ENCODE measurements at places on chromosomes 6 and 20.
A peak's percentile ranks its signal among the peaks of the same experiment; 100 is the strongest.

DNA sequence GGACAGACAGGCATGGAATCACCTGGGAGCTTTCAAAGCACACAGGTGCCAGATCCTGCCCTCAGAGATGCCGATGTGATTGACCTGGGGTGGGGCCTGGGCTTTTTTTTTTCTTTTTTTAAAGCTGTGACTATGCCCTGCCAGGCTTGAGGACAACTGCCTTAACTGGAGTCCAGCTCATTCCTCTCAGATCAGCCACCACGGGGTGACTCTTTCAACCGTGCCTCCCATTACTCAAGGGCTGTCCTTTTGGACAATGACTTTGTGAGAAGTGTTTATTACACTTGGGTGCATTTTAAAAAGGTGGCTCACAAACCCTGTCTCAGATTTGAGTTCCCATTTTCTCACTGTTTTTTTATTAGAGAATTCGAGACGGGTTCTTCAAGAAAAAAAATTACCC is 57.1 kb upstream of the RALY start:
- DNase-seq = no peak

GRCh38 chr6:128403618-128404444 is 116.6 kb downstream of the PTPRK start:
- DNase-seq = peak; percentile 6

- DNase-seq = no peak
Measured at GRCh38 chr6:166420351-166420750, 37.6 kb upstream of the MPC1 start.

- no peak for DNase-seq
Measured at GRCh38 chr6:12026120-12026519, 14.0 kb downstream of the HIVEP1 start.

- peak; percentile 30 for DNase-seq
Measured at GRCh38 chr6:137044366-137045221, at the start of gene IL20RA. Gene IL20RA, minus strand, starts transcription at chr6:137044965. Its CDS starts 237 bp downstream, at chr6:137044728.

GRCh38 chr6:143885116-143885515 is 20.8 kb downstream of the ZC2HC1B start:
- DNase-seq = no peak

GRCh38 chr20:12883507-12883885 is 125.3 kb upstream of the SPTLC3 start:
- no peak for DNase-seq

GRCh38 chr20:47093320-47093966 is 198.8 kb downstream of the EYA2 start:
- no peak for DNase-seq

DNA sequence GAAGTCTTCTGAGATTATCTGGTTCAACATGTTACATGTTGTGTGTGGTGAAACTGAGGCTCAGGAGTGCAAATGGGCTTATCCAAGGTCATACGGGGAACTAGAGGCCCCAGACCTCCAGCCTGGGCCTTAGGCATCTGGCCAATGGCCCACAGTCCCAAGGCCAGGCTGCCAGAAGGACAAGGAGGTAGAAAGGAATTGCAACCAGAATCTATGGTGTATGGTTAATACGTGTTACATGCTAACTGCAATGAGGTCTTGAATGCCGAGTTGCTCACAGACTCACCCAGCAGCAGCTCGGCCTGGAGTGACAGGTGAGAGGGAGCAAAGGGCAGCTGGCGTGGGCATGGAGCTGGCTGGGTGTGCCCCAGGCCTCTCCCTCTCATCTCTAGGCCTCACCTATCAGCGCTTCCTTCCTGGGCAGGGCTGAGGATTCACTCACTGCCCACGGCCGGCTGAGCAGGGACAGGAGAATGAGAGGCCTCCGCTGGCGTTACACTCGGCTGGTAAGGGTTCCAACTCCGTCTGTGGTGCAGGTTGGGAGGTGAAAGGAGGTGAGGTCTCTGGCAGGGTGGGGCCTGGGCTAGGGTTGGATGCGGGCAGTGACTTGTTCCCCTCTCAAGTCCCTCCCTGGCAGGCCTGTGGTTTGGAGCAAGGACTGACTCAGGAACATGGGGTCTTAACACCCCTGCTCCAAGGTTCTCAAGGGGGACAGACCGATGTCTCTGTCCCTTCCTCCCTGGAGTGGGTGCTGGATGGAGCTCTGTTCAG is at the start of gene TLDC2:
Gene TLDC2 (plus strand): TSS at position 437 of the 771 bp plus-strand sequence. CDS start 37 bp downstream, at position 474.
- DNase-seq = no peak

DNA sequence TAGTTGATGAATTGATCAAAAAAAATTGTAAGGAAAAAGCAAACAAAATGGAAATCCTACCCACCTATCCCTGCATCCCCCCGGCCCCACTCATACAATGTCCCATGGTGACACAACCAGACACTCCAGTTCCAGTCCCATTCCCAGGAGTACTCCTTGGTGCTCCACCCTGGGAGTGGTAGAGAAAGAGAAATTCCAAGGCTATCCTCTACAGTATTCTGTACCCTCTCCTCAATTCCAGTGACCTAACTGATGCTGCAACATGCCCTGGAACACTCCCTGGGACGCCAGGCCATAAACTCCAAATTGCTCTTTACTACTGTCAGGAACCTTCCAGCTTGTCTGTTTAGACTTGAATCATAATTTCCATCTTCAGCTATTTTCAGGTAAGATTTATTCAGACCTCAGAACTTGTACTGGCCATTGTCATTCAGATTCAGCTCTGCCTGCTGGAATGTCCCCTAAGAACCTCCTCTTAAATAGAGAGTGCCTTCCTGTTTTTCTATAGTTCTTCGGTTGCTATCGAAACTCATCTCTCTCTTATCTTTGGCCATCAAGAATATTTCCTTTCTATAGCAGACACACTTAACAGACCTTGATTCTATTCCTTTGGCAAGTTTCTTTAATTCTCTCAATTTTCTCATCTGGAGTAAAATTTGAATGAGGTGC is 8.7 kb downstream of the GPX6 start:
- no peak for DNase-seq

DNA sequence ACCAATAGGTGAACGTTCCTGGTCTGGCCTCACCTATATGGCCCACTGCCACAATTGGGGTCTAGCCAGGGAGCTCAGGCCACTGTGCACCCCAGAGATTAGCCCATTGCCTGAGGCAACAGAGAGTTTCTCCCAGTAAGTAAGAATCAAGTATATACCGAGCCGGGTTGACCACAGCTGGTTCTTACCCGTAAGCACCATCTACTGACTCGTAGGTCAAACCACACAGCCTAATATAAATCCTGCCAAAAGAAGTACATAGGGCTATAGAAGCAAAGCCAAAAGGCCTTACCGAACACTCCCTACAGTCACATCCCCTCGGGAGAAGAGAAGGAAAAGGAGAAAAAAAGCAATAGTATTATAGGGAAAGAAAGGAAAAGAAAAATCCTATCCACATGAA is 463.6 kb upstream of the GJE1 start:
- no peak for DNase-seq

GRCh38 chr20:25035921-25036320 is 22.0 kb downstream of the ACSS1 start:
- no peak for DNase-seq

DNA sequence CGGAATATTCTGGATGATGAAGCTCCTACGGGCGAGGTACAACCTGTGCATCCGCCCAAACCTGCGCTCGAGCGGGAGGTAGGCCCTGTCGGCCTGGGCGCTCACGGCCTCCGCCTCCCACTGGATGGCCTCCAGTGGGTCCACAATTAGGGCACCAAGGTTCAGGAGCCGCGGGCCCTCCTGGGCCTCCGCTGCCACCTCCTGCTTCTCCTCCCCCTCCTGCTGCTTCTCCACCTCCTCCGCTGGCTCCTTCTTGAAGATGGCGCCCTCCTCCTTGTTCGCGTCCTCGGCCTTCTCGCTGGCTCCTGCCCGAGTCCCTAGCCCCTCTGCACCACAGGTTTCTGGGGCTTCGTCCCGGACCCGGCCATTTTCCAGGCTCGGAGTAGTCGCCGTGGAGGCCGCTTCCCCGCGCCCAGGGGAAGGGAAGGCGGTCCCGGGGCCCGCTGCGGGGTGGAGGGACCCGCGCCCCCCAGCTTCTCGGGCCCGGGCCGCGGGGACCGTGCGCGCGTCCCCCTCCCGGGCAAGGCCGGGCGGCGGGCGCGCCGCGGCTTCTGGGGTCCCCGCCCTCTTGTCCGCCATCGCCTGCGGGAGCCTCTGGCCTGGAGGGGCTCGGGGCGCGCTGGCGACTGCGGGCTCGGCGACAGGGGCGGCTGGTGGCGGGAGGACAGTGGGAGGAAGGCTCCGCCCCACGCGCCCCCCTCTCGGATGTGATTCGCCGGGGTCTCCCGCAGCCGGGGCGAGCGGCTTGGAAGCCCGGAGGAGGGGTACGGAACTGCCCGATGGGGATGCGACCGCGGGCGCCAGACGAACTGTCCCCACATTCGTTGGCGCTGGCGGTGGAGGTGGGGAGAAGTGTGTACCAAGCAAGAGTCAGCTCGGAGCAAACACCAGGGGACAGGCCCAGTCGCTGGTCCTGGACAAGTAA is 17.6 kb downstream of the PLAGL2 start:
- DNase-seq = peak; percentile 45

DNA sequence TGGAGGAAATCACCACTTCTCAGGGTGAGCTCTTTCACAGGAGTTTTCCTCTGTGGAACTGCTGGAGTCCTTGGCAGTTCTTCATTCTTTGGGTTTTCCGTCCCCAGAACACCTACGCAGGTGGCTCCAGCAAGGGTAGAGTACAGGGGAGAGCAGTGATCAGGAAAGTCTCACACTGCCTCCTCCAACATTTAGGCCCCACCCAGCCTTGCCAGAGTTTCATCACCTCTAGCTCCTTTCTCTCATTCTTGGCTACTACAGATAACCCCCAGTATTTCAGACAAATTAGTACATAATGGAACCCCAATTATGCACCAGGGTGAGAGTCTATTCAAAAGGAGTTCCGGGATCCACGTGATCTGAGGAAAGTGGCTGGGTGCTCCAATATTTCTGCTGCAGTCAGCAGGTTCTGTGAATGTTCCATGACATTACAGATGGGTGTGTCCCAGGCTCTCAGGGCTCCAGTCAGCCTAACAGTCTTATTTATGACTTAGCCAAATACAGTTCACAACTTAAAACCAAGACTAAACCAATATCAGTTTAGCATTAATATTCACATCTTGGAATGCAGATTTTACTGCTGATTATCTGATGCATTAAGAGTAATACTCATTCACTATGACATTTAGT is 44.6 kb downstream of the GPR63 start:
- no peak for DNase-seq

- no peak for DNase-seq
Measured at GRCh38 chr6:134176264-134176975, 124.0 kb upstream of the SLC2A12 start.

- DNase-seq = no peak
Measured at GRCh38 chr6:42864602-42865001, 14.8 kb upstream of the RPL7L1 start.

DNA sequence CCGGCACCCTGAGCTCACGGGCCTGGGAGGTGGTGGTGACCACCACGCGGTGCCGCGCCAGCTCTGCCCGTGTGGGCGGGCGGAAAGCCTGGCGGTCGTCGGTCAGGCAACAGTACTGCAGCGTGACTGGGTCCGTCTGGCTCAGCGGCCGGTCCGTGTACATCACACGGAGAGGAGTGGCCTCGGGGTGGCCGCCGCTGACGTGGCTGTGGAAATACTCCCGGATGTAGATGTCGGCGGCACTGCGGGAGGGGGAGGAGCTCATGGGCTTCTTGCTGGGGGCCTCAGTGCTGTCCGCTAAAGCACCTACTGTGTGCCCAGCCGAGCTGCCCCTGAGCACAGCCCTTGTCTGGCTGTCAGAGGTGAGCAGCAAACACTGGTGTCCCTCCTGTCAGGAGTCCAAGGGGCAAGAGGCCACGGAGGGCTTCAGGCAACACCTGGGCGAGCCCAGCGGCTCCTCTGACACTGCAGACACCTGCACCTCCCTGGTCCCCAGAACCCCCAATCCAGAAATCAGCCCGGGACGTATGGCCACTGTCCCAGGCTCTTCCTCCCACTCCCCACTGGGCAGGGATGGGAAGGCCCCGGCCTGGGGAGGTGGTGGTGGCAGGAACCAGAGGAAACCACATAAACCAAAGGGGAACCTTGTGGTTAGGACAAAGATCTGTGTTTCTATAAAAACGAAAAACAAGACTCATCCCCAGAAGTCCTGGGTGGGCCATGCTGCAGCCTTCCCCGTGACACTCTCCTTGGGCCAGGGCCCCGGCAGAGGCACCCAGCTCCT is 6.5 kb downstream of the HELZ2 start:
- peak; percentile 82 for DNase-seq

- peak; percentile 81 for DNase-seq
Measured at GRCh38 chr6:37691904-37692806, 5.5 kb downstream of the MDGA1 start.

GRCh38 chr6:43445576-43445975 is 9.8 kb downstream of the DLK2 start:
- DNase-seq = no peak

DNA sequence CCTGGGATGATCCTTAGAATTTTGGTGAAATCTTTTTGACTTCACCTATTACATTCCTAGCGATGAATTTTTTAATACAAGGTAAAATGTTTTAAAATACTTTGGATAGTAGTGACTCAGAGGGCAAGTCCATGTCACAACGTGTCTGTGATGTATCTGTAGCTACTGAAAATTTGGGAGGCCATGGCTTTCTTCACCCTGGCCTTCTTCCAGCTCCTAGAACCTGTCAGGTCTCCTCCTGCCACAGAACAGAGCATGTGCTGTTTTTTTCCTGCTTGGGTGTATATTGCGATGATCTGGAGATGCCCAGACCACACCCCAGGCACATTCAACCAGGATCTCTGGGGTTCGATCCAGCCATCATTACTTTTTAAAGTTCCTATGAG is 194.4 kb downstream of the BTBD3 start:
- no peak for DNase-seq

- DNase-seq = no peak
Measured at GRCh38 chr20:25382704-25383370, 7.8 kb downstream of the ABHD12 start.

DNA sequence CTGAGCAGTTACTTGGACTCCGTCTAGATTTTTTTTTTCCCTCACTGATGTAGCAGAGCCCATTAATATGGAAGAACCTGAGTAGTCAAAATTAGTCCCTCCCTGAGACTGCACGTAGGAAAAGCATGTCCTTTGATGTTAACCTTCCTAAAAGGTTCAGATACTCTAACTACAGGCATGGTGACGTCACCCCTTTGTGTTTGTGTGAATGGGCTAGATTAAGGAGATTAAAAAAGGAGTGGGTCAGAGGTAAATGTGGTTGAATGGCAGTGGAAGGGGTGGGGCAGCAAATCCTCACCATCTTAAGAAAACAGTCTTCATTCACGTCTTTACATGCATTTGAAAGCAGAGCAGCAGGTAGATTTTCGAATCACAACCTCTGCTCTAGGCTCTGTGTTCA is 521.1 kb downstream of the TFAP2B start:
- no peak for DNase-seq

- no peak for DNase-seq
Measured at GRCh38 chr6:56690519-56691285, 48.0 kb upstream of the DST start.

DNA sequence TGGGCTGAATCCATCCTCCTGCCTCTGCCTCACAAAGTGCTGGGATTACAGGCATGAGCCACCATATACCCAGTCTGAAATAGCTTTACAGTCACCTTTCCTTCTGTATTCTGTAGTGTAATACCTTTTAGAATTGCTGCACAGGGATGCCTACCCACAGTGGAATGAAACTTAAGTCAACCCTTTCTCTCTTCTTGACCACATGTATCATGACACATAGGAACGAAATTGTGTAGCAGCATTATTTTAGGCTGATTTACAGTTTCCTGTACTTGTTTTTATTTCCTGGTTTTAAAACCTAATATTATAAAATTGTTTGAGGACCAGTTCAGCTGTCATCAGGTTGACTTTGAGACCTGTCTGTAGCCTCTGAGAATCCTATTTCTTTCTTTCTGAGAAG is 297.8 kb downstream of the ZFAND3 start:
- DNase-seq = no peak
